NCI-H2029 treated with DMSO at 0.1 percent for 48 hours (cell line): ENCODE measurements at places on chromosomes 3 and 15.
A peak's percentile ranks its signal among the peaks of the same experiment; 100 is the strongest.

DNA sequence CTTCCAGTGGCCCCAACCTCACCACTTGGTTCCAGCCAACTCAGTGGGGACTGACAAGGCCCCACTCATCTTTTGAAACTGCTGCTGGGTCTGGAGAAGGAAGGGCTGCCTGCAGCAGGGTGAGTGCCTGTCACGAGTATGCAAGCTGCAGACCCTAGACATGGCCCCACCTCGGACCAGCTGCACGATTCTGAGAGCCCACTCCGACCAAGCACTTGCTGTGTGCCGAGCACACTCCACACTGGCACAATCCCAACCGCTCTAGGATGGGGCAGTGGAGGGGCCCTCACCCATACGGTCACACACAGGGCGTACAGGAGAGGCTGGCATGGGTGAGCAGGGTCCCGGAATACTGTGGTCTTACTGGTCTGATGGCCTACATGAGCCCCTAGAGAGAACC lies 8.0 kb upstream of the PLXND1 start:
- DNase-seq = no peak

- no peak for DNase-seq
Measured at GRCh38 chr3:177694316-177694715, 497.0 kb upstream of the TBL1XR1 start.

- no peak for DNase-seq
Measured at GRCh38 chr15:37291920-37292319, 191.6 kb upstream of the MEIS2 start.

- no peak for DNase-seq
Measured at GRCh38 chr3:14568269-14568668, 28.1 kb upstream of the GRIP2 start.

GRCh38 chr15:71078506-71079207 lies 36.6 kb upstream of the THSD4 start:
- no peak for DNase-seq

GRCh38 chr15:77870195-77871065 lies 207.1 kb downstream of the TBC1D2B start:
- DNase-seq = no peak

- no peak for DNase-seq
Measured at GRCh38 chr15:78628227-78628626, 7.4 kb upstream of the CHRNA3 start.

GRCh38 chr3:157683668-157684067 lies 180.5 kb upstream of the VEPH1 start:
- no peak for DNase-seq

- no peak for DNase-seq
Measured at GRCh38 chr3:106850437-106850836, 526.8 kb upstream of the CCDC54 start.

DNA sequence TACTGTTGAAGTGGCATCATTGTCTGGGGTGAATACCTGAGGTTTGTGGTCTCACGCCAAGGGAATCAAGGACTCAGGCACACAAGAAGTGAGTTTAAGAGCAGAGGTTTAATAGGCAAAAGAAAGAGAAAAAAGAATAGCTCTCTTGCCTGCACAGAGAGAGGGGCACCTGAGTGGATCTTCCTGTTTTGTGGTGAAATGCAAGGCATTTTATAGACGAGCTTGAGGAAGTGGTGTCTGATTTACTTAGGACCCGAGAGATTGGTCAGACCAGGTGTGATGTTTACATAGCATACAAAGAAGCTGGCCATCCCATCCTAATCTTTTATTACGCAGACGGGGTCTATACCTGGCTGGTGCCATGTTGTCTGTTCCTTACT lies 13.2 kb downstream of the CCR5 start:
- peak; percentile 60 for DNase-seq

DNA sequence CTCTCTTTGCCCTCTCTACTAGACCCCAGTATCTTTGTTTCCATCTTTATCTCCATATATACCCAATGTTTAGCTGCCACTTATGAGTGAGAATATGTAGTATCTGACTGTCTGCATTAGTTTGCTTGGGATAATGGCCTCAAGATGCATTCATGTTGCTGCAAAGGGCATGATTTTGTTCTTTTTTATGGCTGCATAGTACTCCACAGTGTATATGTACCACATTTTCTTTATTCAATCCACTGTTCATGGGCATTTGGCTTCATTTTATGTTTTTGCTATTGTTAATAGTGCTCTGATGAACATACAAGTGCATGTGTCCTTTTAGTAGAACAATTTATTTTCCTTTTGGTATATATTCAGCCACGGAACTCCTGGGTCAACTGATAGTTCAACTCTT lies 671.5 kb upstream of the GRM7 start:
- DNase-seq = no peak

- DNase-seq = no peak
Measured at GRCh38 chr3:108430540-108430939, 79.9 kb downstream of the MYH15 start.

DNA sequence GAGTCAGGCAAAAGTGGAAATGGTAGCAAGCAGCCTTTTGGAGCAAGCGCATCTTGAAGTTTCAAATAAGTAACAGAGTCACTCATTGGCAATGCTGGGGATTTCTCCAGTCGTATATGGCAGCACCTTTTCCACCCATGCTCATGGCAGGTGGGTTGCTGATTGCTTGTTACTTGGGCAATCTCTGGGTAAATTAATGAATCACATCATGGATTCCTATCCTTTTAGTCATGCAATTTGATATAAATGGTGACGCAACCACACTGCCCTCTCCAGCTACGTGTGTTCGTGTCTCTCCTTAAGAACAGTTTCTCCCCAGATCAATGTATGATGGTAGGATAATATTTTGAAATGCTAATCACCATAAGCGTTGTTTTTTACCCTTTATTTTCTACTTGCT lies 339.9 kb upstream of the KCNH8 start:
- no peak for DNase-seq

- DNase-seq = no peak
Measured at GRCh38 chr3:56737006-56737405, 53.9 kb upstream of the TASOR start.

DNA sequence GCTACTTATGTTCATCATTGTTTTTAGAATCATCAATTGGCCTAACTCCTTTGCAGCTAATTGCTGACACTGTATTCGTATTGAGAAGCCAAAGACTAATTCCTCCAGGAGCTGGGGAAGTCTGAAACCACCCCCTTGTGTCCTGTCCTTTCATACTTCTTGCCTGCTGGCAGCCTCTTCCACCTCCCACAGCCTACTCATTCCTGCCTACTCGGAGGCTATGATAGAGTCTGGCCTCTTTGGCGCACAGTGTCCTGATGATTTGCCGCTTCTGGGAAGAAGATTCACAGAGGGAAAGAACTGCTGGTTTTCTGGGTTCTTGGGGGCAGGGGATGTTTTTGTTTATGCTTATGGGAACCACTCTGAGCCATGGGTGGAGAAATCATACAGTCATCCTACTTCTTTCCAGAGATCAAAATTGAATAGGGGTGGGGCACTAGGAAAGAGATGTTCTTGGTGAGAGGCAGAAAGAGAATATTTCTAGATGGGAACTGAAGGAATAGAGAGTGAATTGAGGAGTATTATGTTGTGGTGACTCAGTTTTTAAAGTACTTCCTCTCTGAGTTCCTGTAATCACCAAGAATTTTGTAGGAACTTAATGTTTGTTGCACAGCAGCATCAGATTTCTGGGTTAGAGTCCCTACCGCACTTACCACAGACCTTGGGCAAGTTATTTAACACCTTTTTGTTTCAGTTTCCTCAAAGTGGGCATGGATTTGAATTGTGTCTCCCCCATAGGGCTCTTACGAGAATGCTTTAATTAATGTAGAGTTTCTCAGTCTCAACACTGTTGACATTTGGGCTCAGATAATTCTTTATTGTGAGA lies 22.1 kb upstream of the SCAANT1 start:
- DNase-seq = no peak

DNA sequence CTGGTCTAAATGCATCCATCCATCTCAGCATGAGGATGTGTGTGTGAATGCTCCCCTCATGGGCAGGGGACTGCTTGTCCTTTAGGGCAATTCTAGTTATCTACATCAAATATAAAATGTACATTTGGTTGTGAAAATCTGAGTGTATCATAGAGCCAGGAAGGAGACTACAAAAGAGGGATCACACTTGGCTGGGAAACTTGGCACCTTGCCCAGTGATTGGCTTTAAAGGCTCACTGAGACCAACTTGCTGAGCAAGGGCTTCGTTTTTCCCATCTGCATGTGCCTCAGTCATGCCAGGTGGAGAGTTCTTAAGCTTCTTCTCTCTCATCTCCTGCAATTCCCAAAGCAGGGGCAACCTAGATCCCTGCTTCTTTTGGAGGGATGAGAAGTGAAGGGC lies 5.2 kb downstream of the CAPN3 start:
- no peak for DNase-seq
